ENCODE measurements at places on chromosomes 1 and 21. TPM values are rescaled to one million over a fixed set of nuclear protein-coding genes. Genes with fewer than 3 reads are reported as not detected.
A peak's percentile ranks its signal among the peaks of the same experiment; 100 is the strongest.

DNA sequence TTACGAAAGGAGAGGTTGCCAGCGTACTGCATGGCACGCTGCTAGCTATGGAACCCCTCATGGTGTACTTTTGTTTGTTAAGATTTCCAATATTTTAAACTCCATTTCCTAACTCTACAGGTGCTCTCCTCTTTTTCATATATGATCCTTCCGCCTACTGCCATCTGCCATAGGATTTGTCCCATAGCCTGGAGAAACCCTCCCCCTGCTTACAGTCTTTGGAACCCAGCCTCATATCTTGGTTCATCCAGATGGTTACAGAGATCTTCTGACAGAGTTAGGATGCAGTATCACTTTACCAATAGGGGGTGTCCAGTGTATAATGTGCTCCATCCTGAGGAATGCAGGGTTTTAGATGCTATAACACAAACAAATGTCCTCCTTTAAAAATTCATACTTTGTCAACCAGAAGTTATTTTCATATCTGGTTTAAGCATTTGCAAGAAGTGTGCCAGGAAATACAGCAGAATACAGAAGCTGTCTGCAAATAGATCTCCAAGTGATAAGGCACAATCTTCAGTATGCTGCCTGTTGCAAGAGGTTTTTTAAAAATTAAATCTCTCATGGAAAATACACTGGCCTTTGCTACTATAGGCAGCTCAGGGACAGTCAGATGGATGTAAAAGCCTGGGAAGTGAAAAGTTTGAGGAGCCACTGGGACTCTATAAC, 377.8 kb downstream of the KCNH1 start:
- H3K27me3 ChIP-seq = no peaks in the 10 kb centered on the region
- no peak overlapping the region for H3K4me3 ChIP-seq
- peaks cover 31% of the 10 kb centered on the region for H3K4me1 ChIP-seq
- peak overlapping the region; percentile 41 for H3K27ac ChIP-seq

GRCh38 chr1:93680076-93680419, 1.6 kb downstream of the BCAR3 start:
- no peak for DNase-seq
- H3K27ac ChIP-seq = peak overlapping the region; percentile 63
- H3K27me3 ChIP-seq = peaks cover 36% of the 10 kb centered on the region
- no peaks in the 10 kb centered on the region for H3K36me3 ChIP-seq
- peaks cover 45% of the 10 kb centered on the region for H3K4me1 ChIP-seq
- peak overlapping the region; percentile 90 for H3K4me3 ChIP-seq

DNA sequence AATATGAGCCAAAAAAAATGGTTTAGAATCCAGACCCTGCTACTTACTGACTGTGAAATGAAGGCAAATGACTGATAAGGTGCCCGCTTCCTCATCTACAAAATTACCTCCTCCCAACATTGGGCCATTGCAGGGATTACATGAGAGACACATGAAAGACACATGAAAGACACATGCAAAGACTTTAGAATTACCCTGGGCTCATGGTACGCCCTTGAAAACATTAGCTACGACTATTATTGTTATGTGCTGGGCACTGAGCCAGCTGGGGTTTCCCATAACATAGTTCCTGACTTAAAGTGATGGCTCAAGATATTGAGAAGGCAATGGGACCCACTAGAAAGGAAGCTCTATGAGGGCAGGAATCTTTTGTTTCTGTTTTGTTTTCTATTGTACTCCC, 43.7 kb upstream of the KANK4 start:
- DNase-seq = no peak
- no peaks in the 10 kb centered on the region for H3K36me3 ChIP-seq
- no peaks in the 10 kb centered on the region for H3K27me3 ChIP-seq
- H3K27ac ChIP-seq = no peak overlapping the region

DNA sequence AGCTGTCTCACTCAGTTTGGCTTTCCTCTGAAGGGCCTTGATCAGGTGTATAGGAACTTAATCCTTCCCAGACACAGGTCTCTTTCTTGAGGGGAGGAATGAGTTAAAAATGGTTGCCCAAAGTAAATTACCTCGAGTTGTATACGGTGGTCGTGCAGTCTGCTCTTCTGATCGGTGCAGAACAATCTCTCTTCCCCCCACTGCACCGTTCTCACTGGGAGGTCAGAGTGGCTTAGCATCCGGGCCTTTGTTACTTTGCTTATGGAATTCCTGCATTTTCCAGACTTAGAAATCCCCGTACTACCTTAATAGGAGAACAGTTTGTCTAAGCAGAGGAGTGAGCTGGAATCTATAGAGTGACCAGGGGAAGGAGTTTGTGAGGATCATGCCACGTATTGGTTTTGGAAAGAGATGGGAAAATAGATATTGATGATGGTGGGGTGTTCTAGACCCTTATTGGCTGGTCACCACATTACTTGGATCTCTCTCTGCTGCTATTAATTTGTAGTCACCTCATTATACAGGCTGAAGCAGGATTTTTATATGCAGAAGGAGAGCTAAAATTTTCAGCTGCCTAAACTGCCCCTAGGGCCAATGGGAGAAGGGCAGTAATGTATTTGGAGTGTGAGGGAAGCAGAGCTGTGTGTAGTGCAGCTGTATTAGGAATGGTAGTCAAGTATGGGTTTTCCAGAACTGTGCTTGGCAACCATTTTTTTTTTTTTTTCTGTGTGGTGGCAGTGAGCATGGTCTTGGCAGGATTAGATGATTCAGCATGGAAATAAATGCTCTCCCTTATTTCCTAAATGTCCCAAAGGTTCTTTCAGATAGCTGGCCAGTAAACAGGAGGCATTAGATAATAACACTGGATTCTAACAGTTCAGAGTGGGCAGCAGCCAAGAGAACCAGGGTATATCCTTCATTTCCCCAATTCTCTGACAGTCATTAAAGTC, 81.5 kb downstream of the NDUFS5 start:
- H3K27ac ChIP-seq = no peak overlapping the region
- no peaks in the 10 kb centered on the region for H3K36me3 ChIP-seq
- peaks cover 35% of the 10 kb centered on the region for H3K4me1 ChIP-seq
- H3K27me3 ChIP-seq = no peaks in the 10 kb centered on the region

DNA sequence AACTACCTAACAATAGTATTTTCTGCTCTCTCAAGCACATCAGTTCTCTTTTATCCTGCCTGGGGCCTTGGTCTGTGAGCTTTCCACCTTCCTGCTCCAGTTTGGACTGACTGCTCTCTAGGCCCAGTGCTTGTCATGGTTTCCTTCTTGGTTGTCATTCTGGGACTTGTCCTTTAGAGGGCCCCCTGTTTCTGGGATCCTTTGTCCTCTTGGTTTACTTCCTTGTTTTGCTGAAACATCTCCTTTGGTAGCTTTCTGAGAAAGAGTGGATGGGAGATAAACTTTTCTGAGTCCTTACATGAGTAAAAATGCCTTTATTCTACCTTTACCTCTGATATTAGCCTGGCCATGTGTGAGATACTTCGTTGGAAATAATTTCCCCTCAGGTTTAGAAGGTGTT, 4.7 kb downstream of the SLC1A7 start:
- peaks cover 5% of the 10 kb centered on the region for H3K4me1 ChIP-seq
- no peak overlapping the region for H3K27ac ChIP-seq
- no peak overlapping the region for H3K4me3 ChIP-seq
- DNase-seq = no peak
- peaks cover 5% of the 10 kb centered on the region for H3K36me3 ChIP-seq

DNA sequence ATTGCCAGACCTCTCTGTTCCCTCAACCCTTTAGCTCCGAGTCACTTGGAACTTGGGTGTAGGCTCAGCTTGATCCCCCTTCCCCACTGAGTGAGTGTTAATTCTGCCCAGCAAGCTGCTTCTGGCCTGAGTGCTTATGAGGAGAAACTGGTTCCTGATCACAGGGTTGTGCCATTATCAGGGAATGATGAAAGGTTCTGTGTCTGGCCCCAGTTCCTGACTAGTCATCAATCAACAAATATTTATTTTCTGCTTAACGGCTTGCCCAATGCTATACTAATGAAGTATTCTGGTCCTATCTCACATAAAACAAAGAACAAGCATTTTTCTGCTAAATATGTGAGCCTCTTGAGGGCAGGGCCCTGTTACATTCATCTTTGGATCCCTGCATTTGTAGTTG, 20.8 kb downstream of the CC2D1B start:
- H3K4me1 ChIP-seq = no peaks in the 10 kb centered on the region
- peaks cover 24% of the 10 kb centered on the region for H3K36me3 ChIP-seq
- no peaks in the 10 kb centered on the region for H3K27me3 ChIP-seq

DNA sequence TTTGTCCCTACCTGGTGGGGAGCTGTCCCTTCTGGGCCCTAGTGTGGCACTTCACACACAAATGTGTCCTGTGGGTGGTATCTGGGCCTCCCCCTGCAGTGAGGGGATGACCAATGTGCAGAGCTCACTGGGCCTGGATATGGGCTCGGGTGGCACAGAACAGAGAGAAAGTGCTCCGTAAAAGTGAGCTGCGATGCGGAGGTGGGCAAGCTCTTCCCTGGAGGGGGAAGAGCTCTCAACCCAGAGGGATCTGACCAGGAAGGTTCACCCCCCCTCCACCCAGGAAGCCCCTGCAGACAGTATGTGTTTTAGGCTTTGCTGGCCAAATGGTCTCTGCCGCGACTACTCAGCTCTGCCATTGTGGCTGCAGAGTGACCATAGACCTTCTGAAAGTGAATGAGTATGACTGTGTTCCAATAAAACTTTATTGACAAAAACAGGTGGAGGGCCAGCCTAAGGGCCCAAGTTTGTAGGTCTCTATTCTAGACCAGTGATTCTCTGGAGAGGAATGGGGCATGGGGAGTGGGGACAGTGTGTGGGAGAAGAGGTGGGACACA, 8.6 kb upstream of the ITGB2 start:
- H3K4me3 ChIP-seq = no peak overlapping the region
- no peaks in the 10 kb centered on the region for H3K36me3 ChIP-seq
- H3K27ac ChIP-seq = no peak overlapping the region
- no peak for DNase-seq
- peaks cover 24% of the 10 kb centered on the region for H3K4me1 ChIP-seq
- H3K27me3 ChIP-seq = peaks cover 72% of the 10 kb centered on the region

GRCh38 chr1:46206399-46206798, 3.3 kb downstream of the LURAP1 start:
- H3K27me3 ChIP-seq = no peaks in the 10 kb centered on the region
- H3K27ac ChIP-seq = no peak overlapping the region
- no peak overlapping the region for H3K4me3 ChIP-seq
- no peaks in the 10 kb centered on the region for H3K36me3 ChIP-seq
- no peak for DNase-seq

- H3K27me3 ChIP-seq = no peaks in the 10 kb centered on the region
- H3K36me3 ChIP-seq = peaks cover 10% of the 10 kb centered on the region
- no peak for DNase-seq
- H3K4me3 ChIP-seq = no peak overlapping the region
- no peak overlapping the region for H3K27ac ChIP-seq
- H3K4me1 ChIP-seq = peaks cover 68% of the 10 kb centered on the region
These were observed 16.8 kb downstream of the S100A10 start for GRCh38 chr1:151976858-151977257.

DNA sequence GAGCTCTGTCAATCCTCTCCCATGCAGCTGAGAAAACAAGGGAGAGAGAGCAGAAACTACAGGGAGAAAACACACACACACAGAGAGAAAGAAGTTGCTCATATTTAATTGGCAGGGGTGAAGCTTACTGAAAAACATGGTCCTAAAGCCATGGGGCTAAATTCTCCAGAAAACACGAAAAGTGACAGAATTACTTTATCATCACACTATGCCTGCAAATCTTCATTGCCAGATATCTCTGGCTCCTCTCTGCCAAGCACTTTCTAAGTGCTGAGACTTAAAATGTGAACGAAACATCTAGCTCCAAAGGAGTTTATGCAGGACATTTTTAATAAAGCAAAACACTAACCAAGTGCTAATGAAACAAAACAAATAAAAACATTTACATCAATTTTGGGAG, 134.1 kb downstream of the DAB1 start:
- no peak overlapping the region for H3K27ac ChIP-seq
- no peak overlapping the region for H3K4me3 ChIP-seq
- H3K4me1 ChIP-seq = peaks cover 4% of the 10 kb centered on the region
- no peaks in the 10 kb centered on the region for H3K36me3 ChIP-seq

GRCh38 chr21:41043014-41043413, 124.9 kb upstream of the BACE2 start:
- no peak for DNase-seq
- no peak overlapping the region for H3K4me3 ChIP-seq
- H3K27ac ChIP-seq = no peak overlapping the region
- peaks cover 6% of the 10 kb centered on the region for H3K4me1 ChIP-seq
- peaks cover 26% of the 10 kb centered on the region for H3K27me3 ChIP-seq

GRCh38 chr1:155173478-155174323, at the start of gene TRIM46:
TRIM46 (plus strand) TSS chr1:155173849; CDS start chr1:155173967, 118 bp downstream.
- H3K4me3 ChIP-seq = peak within 1 kb of the TSS; percentile 99
- H3K4me1 ChIP-seq = peaks cover 26% of the 10 kb centered on the region
- peaks cover 8% of the 10 kb centered on the region for H3K36me3 ChIP-seq

- H3K36me3 ChIP-seq = peaks cover 5% of the 10 kb centered on the region
- peak overlapping the region; percentile 97 for H3K27ac ChIP-seq
- peaks cover 4% of the 10 kb centered on the region for H3K27me3 ChIP-seq
- H3K4me1 ChIP-seq = peaks cover 19% of the 10 kb centered on the region
- no peak overlapping the region for H3K4me3 ChIP-seq
- DNase-seq = no peak
These were observed 18.0 kb upstream of the TTC22 start for GRCh38 chr1:54819195-54819536.

GRCh38 chr1:207649210-207649753, 4.3 kb downstream of the CR1L start:
- H3K27ac ChIP-seq = no peak overlapping the region
- no peaks in the 10 kb centered on the region for H3K36me3 ChIP-seq

DNA sequence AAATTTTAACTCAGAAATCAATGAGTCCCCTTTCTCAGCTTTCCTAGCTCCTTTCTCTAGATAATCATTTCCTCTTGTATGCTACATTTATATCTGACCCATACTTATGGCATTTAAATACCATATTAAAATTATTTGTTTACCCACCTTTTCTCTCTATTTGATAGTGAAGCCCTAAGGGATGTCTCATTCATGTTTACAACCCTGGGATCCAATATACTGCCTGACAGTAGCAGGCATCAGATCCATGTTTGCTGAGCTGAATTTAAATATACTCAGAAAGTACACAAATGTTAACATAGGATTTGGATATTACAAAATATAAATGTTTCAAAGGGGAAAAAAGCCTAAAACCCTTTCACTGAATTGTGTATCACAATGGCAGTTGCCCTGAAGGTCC, 26.5 kb downstream of the SCMH1 start:
- no peak overlapping the region for H3K4me3 ChIP-seq
- no peak overlapping the region for H3K27ac ChIP-seq
- H3K36me3 ChIP-seq = peaks cover 43% of the 10 kb centered on the region

DNA sequence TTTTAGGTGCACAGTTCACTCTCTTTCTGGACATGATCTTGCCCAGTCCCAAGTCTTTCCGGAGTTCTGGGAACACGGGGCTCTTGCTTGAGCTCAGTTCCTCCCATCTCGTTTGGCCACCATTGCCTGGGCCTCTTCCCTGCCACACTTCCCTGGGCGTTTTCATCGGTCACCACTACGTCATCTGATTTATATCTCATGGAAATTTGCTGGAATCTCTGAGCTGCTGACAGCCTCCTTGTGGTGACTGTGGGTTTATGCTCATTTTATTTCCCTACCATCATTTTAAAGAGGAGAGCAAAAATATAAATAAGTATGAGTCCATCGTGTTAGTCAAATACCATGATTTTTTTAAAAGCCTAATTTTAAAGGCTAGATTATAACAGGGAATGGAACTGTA, 449.1 kb upstream of the KAZN start:
- no peak overlapping the region for H3K27ac ChIP-seq
- no peaks in the 10 kb centered on the region for H3K36me3 ChIP-seq
- no peak overlapping the region for H3K4me3 ChIP-seq
- no peaks in the 10 kb centered on the region for H3K4me1 ChIP-seq
- H3K27me3 ChIP-seq = peaks cover 2% of the 10 kb centered on the region

The KCNA2 gene
- 0.58 TPM for total RNA-seq

The SPRR2A gene
- total RNA-seq = not detected

The SSBP3 gene
- 188 TPM for total RNA-seq

The IQGAP3 gene
- total RNA-seq = 13.9 TPM

The DIO1 gene
- total RNA-seq = not detected

The LCE1C gene
- total RNA-seq = not detected

The TRIM67 gene
- 0.04 TPM for total RNA-seq

All from mesothelial cell of epicardium (in vitro differentiated cells).